ENCODE measurements at places on chromosomes 2 and 18.

GRCh38 chr2:137747509-137747908, 216.8 kb upstream of the HNMT start:
- DNase-seq: no peak

- DNase-seq: no peak
These were observed 4.8 kb upstream of the UBE2E3 start for GRCh38 chr2:180975585-180975984.

GRCh38 chr2:15178946-15179345, 382.2 kb downstream of the NBAS start:
- no peak for DNase-seq

GRCh38 chr2:86225581-86225980, 26.3 kb downstream of the MRPL35 start:
- DNase-seq: no peak

DNA sequence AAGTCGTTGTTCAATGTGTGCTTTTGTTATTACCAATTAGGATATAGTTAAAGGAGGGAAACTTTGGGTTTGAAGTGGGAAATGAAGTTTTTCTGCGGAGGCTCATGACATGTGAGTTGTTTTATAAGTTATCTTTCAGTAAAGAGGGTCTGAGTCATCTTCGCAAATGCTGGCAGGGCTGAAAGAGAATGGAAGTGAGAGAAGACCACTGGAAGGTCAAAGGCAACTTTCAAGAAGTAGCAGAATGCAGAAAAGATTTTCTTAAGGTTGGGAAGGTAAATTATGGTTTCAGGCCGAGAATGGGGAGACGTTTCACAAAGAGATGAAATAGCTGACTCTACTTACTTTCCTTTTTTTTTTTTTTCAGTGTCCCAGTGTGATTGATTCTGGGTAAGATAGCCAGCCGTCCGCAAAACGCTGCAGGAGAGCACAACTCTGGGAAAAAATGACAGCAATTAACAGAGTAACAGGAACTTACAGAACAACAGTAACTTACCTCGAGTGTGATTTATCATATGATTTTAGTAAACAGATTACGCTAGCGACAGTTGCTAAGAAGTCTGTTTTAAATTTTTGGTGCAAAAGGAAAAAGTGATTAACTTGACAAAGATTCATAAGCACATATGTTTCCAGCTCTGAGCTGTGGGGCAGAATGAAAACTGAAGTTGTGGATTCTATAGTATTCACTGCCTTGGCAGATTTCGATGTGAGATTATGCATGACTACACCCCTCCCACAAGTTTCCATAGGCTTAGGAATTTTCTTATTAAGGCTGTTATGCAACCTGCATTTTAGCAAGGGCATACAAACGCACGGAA, 46.8 kb upstream of the ACTR3 start:
- DNase-seq: peak; percentile 94

GRCh38 chr18:12296087-12296403, 12.0 kb upstream of the TUBB6 start:
- DNase-seq: no peak

- DNase-seq: no peak
These were observed 400.7 kb upstream of the TNP1 start for GRCh38 chr2:217260441-217261115.

- no peak for DNase-seq
These were observed 520 bp upstream of the CYP20A1 start for GRCh38 chr2:203238292-203238703.

DNA sequence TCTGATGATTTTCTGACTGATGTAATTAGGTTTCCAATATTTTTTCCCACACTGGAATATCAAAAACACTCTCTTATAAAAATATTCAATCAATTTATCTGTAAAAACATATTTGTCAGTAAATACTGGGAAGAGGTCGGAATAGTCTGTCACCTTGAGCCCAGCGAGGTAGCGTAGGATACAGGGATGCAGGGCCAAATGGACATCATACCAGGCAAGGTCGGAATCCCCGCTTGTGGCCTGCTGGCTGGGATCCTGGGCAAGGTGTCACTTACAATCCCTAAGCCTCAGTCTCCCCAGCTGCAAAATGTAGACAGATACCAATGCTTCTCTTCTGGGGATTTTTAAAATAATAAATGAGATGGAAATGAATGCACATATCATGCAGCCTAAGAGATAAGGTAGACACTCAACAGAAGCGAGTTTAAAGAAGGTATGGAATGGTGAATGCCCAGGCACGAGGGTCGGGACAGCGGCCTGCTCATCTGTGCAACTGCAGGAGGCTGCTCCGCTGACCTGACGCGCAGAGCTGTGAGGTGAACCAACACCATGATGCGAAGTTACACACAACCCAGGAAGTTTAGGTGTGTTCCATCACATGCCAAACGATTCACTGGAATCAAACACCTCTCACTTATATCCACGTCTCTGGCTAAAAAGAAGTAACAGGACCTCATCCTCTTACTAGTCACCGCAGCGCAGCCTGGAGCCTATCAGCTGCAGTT, 98.2 kb downstream of the EIPR1 start:
- DNase-seq: no peak

DNA sequence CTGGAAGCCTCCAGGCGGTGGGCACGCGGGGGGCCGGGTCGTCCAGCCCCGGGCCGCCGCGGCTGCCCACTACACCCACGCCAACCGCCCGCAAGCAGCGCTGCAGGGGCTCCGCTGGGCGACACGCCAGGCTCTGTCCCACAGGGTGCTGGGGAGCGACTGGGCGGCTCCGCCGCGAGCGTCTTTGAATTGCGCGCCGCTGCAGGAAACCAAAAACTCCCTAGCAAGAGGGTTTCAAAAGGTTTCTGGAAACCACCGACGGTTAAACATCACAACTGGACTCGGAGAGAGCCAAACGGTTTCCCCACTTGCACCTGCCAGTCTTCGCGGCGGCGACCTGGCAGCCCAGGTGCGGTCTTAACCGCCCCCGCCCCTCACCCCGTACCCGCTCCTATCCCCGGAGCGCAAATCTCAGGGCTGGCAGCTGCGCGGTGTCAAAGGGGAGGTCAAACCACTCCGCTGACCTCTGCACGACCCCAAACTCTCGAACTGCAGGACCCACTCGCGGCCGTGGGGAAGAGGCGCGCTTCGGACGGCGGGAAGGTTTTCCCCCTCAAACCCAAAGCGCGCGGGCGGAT, 1.0 kb downstream of the CXCR4 start:
- DNase-seq: no peak

DNA sequence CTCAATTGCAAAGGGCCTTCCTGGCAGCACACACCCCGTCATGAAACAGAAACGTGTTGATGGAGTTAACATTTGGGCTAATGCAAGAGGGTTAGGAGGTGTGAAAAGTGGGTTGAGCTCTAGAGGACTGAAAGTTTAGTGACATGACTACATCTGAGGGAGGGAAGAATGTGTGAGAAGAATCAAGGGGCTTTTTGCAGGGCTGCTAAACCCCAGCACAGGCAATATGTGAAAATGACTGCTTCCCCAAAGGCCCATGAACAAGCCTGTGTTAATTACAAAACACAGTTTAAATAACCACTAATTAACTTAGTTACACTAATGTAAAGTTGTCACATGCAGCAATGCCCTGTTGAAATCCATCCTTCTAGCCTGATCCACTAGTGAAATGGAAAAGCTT, 63.4 kb upstream of the PEX13 start:
- DNase-seq: no peak

DNA sequence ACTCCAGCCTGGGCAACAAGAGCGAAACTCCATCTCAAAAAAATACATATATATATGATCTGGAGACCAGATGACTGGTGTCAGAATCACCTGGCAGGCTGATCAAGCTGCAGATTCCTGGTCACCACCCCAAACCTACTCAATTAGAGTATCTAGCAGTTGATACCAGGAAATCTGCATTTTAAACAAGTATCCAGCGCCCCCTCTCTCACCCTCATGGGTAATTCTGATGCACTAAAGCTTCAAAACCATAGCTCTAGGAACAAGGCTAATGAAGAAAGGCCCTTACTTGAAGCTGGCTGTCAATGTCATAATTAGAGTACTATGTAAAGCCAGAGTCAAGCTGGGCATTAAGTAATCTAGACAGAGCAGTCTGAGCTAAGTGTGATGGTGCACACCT, 25.0 kb upstream of the PCBP1 start:
- DNase-seq: no peak

GRCh38 chr18:35460736-35461161, 37.0 kb downstream of the INO80C start:
- DNase-seq: no peak

GRCh38 chr2:183408562-183408961, 284.3 kb downstream of the NUP35 start:
- DNase-seq: no peak

- no peak for DNase-seq
These were observed 464.0 kb downstream of the TRIB2 start for GRCh38 chr2:13180729-13181128.
